ENCODE measurements at places on chromosomes 1 and 21. TPM values are rescaled to one million over a fixed set of nuclear protein-coding genes. Genes with fewer than 3 reads are reported as not detected.

Gene TMEM50B
- 14.5 TPM for total RNA-seq

- peak; percentile 46 for DNase-seq
Measured at GRCh38 chr1:31977385-31978131, 36.1 kb upstream of the KHDRBS1 start.

- no peak for DNase-seq
Measured at GRCh38 chr1:12185036-12185917, 18.5 kb downstream of the TNFRSF1B start.

Gene ALG14
- total RNA-seq: 7.7 TPM

Gene HPCA
- not detected for total RNA-seq

Data from HT1080 (cell line).